T-helper 2 cell (primary cell): ENCODE measurements at places on chromosomes 6 and 20.

- no peak for DNase-seq
Observed at GRCh38 chr6:95431637-95432228, 145.6 kb upstream of the MANEA start.

GRCh38 chr20:37523012-37523391 lies 2.0 kb downstream of the NNAT start:
- no peak for DNase-seq

GRCh38 chr6:48475275-48475674 lies 364.3 kb upstream of the PTCHD4 start:
- no peak for DNase-seq

DNA sequence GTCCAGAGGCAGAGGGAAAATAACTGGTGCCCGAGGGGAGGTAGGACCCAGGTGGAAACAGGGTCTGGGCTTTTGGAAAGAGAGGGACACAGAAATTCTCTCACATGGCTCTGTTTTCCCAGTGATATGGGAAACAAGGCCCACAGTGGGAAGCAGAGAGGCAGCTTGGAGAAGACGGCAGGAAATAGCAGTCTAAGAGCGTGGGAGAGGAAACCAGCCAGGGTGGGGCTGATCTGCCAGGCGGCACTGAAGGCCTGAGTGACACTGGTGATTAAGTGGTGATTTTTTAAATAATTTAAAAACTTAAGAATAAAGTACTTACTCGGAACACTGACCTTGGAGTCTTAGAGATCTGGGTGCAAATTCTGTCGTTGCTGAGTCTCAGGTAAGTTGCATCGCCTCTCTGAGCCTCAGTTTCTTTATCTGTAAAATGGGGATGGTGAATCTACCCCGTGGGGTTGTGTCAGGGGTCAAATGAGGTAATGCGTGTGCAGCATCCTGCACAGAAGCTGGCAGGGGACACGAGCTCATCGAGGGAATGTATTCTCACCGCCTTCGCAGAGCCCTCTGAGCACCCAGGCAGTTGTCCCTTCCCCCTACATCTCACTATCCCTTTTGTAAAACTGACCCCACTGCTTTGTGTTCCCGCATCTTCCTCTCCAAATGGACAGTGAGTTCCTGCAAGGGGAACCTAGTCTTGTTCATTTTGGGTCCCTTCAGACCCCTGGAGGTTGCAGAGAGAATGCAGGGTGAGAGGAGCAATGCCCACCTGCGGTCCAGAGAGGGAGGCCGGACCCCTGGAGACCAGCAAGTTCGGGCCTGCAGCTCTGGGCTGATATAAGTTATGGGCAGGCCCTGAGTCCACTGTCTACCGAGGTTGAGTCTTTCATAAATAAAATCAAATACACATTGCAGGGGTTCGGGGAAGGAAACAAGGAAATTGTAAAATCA lies 228.6 kb upstream of the PMEPA1 start:
- DNase-seq, result no peak

GRCh38 chr6:169173532-169174268 lies 79.9 kb downstream of the THBS2 start:
- DNase-seq, result no peak

DNA sequence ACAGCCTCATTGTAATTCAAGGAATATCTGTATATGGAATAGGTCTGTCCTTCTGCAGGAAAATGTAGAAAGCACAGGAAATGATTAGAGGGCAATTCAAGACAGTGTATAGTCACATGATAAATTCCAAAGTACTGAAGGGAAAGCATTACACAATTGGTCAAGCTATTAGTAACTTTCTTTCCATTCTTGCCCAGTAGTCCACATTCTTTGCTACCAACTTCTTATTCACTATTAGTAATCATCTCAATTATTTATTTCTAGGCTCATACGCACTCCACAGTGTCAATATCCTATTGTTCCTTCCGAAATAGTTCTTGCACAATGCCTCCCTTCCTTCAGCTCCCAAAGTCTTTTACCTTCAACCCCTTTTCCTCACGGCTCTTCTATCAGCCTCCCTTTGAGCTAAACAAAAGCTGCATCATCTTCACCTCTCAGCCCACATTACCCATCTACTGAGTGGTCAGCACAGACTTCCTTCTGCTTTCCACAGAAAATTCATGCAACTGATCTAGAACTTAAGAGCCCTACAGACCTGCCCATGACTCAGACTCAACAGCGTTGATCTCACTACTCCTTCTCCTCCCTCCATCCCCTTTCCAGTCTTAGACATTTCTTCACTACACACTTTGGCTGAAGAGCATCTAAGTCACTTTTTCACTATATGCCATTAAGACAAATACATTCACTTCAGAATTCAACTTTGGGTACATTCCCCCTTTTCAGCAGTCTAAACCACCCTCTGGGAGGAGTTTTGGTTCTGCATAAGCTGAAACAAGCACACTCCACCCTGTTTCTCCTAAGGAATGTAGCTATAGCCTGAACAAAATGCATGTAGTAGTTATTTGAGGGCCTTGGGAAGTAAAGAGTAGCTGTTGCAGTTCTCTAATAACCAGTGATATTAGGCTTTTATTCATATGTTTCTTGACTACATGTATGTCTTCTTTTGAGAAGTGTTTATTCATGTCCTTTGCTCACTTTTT lies 157.9 kb downstream of the KIF16B start:
- DNase-seq, result no peak

GRCh38 chr20:2314759-2315439 lies 19.1 kb downstream of the TGM3 start:
- no peak for DNase-seq

DNA sequence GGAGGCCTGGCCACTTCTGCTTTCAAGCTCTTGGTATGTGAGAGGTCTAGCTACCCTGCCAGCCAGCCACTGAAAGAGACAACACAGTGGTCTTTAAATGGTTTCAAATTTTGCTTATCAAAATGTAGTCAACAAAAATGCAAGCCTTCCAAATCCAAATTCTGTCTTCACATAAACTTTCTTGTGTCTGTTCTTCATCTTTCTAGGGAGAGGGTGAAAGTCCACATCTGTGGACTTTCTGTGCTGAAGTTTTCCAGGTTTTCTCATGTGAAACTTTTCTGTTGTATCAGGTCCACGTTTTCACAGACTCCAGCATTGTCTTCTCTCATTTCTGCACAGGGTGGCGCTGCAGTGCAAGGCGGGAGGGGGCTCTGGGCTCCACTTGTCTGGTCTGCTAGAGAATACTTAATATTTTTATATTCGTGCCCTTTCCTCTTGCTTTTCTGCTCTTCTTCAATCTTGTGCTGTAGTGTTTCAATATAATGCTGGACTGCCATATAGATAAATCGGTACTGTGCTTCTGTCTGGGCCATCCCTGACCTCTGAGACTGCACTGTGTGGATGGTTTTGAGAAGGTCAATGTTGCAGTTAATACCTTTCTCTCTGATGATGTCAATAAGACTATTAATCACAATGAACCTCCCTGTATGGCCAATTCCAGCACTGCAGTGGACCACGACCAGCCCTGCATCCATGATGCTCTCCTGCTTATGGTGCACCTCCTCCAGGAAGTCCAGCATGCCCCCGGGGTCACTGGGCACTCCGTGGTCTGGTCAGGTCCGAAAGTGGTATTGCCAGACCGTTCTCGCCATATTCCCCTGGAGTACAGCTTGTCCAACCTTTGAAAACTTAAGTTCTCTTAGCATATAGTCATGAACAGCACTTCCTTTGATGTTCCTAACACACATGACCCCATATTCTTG lies 161.6 kb upstream of the TNFAIP3 start:
- DNase-seq, result peak; percentile 73

GRCh38 chr6:41356825-41357224 lies 21.4 kb downstream of the NCR2 start:
- no peak for DNase-seq

GRCh38 chr6:149965194-149966020 lies 1.7 kb downstream of the ULBP1 start:
- DNase-seq, result peak; percentile 22

DNA sequence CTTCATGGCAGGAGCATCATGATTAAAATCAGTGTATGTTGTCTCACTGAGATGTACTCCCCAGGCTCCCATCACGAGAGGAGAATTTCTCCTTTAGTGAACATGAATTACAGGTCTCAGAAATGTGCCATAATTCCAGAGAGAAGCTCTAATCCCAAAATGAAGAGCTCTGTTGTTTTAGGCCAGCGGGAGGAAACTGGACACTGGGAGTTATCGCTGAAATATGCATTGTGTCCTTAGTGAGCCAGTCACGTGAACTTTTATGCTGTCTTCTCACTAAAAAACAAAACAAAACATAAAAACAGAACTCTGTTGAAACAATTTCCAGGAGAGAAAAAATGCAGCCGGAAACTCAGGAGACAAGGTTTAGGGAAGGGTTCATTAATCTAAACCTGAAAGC lies 315.7 kb upstream of the NT5E start:
- DNase-seq, result no peak

DNA sequence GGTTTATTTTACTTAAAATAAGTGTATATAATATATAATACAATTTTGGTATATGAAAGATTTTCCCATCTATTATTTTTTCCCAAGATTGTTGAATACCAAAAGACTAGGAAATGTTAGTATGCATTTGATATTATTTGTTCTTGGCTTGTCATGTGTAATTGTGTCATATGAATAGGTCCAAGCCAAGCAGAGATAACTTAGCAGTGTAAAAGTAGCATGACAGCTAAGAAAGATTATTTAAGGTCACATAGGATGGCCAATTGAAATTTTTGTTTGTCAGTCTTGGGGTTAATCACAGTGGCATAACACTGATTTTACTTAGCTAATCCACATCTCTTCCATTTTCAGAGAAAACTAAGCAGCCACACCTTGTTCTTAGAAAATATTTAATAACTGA lies 38.8 kb upstream of the RSPO3 start:
- DNase-seq, result no peak

DNA sequence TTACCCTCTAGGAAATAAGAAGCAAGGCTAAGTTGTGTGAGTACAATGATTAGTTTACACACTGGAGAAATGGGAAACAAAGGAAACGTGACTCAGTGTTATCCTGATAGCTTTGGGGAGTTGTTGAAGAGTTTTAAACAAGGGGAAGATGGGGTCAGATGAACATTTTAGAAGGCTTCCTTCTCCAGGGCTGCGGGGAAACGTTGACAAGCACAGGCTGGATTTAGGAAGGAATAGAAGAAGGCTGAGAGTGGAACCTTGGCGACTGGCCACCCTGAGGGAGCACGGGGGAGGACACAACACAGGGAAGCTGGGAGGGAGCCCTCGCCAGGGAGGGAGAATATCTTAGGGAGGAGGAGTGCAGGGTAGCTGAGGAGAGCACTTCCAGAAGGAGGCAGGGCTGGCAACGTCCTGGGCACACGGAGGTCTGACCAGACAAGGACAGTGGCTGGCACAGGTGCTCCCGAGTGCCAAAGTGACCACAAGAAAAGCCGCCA lies 134.7 kb downstream of the AIG1 start:
- no peak for DNase-seq

- no peak for DNase-seq
Observed at GRCh38 chr20:32751293-32751692, 8.0 kb upstream of the COMMD7 start.

DNA sequence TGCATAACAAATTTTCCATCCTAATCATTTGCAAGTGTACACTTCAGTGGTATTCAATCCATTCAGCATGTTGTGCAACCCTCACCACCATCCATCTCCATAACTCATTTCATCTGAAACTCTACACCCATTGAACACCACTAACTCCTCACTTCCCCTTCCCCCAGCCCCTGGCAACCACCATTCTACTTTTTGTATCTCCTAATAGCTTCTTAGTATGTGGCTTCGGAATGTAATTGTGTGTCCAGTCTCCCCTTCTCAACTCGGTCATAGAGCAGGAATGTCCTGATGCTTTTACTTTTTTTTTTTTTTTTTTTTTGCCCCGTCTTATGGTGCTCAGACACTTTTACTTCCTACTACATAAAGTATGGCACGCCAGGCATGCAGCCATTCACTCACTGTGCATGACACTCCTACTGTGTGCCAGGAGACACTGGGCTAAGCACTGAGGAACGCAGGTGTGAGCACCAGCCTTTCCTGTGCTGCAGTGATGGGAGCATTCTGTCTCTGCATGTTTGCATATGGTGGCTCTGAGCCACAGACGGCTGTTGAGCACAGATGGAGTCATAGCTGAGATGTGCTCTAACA lies 15.3 kb downstream of the HCK start:
- no peak for DNase-seq

DNA sequence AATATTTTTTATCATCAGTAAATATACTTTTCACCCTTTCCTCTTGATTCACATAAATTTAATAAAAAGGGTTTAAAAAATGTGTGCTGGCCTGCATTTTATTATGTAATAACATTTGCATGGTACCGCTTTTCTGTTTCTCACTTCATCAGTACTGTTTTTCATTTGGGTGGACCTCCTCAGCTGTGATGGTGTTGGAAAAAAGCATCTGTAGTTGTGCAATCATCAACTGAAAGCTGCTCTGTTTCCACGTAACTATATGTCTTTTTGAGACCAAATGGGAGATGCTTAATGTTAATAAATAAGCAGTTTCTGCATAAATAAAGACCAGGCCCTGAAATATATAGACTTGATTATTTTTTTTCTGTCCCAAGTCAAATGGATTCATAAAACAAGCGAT lies 31.6 kb upstream of the CENPW start:
- no peak for DNase-seq

DNA sequence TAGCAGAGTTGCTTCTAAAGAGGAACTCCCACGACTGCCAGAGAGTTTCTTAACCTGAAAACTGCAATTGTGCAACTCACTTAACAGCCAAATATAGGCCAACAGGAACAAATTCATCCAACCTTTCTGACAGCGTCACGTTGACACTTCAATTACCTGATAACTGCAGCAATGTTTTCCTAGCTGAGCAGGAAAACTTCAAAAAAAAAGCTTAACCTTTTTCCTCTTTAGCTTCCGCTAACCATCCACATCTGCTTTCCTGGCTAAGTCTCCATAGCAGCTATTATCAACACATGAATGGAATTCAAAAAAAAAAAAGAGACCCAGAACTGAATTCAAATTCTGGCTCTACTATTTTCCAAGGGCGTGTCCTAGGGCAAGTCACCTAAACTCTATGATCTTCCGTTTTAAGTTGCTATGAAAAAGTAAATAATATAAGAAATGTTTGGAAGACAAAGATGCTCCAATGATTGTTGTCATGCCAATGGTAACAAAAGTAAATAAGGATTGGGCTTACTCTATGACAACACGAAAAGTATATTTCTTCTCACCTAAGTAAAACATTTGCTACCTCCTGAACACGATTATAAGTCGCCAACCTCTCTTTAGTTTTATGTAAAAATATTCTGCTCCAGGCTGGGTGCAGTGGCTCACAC lies 524.6 kb upstream of the JARID2 start:
- no peak for DNase-seq
